ENCODE measurements at places on chromosomes 1 and 21.
A peak's percentile ranks its signal among the peaks of the same experiment; 100 is the strongest.

DNA sequence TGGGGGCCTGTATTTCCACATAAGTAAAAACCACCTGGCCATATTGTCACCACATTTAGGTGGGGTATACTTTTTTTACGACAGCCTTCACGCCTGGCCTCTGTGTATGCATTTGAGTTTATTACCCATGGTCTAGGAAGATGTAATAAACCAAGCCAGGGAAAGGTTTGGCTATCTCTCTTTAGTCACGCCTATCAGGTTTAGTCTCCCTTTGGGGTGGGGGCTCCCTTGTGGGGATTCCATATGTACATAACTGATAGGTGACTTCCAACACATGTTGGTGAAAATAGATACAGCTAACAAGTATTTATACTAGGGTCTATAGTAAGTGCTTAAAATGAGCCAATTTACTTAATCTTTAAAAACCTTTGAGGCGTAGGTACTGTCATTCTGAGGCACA is 4.2 kb downstream of the YBX1 start:
- DNase-seq: no peak

DNA sequence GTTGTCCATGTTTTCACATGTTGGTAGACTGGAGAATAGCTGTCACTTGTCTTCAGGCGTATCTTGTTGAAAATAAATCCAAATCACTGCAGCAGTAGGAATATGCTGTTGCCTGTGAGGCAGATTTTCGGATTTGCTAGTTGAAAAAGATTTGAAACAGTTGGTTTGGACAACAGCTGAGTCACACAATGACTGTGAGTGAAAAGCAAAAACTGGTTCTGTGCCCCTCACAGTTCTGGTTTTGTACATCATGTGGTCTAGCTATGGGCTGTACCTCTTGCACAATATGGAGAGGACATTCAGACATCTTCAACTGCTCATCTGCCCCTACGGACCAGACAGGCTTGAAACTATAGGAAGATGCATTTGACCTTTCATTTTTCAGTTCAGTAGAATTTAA is 1.8 kb downstream of the ARF1 start:
- peak; percentile 82 for DNase-seq

- no peak for DNase-seq
Measured at GRCh38 chr1:36225283-36225899, 1.1 kb downstream of the THRAP3 start.

DNA sequence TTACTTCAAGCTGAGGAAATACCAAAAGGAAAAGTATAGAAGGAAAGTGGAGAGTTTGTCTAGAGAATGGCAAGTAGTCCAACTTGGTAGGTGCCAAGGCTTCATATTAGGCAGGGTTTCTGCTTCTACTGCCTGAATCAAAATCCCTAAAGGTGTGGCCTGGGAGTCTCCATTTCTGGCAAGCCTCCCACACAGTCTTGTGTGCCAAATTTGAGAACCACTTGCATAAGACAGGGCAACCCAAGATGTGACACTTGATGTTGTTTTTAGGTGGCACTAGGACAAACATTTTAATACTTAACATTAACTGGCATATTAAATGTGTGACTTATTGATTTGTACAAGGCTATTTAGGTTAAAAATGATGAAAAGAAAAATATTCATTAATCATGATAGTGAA is 60.1 kb downstream of the ATG4C start:
- DNase-seq: no peak

GRCh38 chr1:44999232-44999631 is 11.9 kb downstream of the HECTD3 start:
- no peak for DNase-seq

- DNase-seq: no peak
Measured at GRCh38 chr1:35881850-35882273, 1.1 kb upstream of the AGO1 start.
